ENCODE measurements at places on chromosomes 2 and 18.

DNA sequence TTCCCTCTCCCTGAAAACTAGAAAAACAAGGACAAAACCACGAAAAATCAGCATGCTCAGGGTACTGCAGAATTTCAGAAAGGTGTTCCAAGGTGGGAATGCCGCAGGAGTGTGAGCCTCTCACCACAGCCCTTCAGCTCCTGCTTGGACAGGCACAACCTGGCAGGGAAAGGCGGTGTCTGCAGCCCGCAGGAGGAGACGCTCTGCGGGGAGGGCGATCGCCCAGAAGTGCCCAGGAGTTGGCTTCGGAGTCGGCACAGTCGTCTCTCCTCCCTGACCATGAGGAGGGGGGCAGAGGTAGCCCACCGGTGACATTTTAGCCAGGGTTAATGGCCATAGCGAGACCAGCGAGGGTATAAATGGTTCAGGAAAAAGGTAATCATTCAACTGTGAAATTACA lies 57.2 kb downstream of the TMEM18 start:
- DNase-seq, result no peak

DNA sequence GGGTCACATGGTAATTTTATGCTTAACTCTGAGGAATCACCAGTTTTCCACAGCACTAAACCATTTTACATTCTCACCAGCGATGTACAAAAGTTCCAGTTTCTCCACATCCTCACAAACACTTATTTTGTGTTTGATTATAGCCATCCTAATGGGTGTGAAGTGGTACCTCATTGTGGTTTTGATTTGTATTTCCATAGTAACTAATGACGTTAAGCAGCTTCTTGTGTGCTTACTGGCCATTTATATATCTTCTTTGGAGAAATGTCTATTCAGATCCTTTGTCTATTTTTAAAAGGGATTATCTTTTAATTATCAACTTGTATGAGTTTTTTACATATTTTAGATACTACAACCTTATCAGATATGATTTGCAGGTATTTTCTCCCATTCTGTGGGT lies 42.0 kb downstream of the CCDC150 start:
- DNase-seq, result no peak

- DNase-seq, result no peak
These were observed 11.3 kb upstream of the TEX44 start for GRCh38 chr2:231581328-231581727.

DNA sequence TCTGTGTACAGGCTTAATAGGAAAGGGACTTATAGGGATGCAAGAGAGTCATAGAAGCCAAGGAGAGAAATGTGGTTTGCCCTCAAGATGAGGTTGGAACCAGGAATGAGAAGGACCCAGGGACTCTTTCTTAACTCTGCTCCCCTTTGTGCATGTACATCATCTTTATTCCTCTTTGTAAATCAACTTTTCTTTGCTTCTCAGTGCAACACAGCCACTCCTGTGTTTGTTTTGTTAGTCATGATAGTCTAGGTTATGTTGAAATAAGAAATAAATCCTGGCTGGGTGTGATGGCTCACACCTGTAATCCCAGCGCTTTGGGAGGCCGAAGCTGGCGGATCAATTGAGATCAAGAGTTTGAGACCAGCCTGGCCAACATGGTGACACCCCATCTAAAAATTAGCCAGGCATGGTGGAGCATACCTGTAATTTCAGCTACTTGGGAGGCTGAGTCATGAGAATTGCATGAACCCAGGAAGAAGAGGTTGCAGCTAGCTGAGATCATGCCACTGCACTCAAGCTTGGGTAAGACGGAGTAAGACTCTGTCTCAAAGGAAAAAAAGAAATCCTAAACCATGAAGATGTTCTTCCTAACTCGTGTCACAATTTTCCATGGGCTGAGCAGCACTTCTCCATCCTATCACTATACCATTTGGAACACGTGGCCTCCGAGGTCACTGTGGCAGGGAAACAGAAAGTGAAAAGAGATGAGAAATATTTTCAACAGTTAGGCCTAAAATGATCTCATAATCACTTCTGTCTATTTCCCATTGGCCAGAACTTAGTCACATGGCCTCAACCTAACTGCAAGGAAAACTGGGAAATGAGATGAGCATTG lies 73.0 kb upstream of the TMEM17 start:
- DNase-seq, result no peak

GRCh38 chr18:9808295-9809241 lies 77.2 kb upstream of the TXNDC2 start:
- no peak for DNase-seq

- no peak for DNase-seq
These were observed 302.4 kb downstream of the CLIP4 start for GRCh38 chr2:29417630-29418029.

DNA sequence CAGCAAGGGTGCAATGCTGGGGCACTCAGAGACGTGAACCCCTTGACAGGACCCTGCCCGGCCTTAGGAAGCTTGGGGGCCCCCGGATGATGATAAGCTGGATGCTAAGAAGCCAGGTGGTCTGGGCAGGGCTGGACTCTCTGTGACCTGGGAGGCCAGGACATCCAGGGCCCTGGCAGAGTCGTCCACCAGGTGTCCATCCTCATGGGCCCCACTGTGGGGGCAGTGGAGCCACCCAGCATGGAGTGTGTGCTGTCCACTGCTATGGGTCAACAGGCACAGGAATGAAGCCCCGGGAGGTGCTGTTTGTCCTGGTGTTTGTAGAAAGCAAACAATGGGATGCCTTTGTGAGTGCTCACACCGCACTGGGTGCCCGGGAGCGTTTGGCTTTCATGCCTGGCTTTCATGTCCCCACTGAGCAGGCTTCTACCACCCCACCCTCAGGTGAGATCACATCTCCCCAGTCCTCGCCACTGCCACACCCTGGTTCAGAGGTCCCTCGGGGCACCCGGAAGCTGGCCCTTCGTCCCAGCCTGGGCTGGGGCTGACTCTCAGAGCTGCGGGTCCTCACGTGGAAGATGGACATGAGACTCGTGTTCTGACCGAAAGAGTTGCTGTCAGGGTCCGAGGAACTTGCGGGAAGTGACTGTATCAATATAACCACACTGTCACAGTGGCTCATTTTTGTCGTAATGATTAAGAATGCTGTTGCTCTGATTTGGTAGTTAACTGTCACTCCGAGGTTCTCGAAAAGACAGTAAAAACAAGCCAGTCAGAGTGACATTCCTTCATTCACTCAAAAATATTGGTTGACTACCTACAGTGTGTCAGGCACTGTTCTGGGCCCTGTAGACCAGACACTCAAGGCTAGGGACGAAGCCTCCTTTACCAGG lies 53.3 kb downstream of the INHBB start:
- DNase-seq, result peak; percentile 15

Data from left cardiac atrium (tissue), 4 donors.